Mesenteric fat pad (tissue), 1 donor: ENCODE measurements at places on chromosomes 1 and 21. TPM values are rescaled to one million over a fixed set of nuclear protein-coding genes. Genes with fewer than 3 reads are reported as not detected.
A peak's percentile ranks its signal among the peaks of the same experiment; 100 is the strongest.

The CCDC24 gene
- 3.9 TPM for total RNA-seq

The TCHHL1 gene
- total RNA-seq: 0.42 TPM

GRCh38 chr1:167973832-167974231 is 37.0 kb upstream of the MPC2 start:
- no peak for DNase-seq

- DNase-seq: no peak
These were observed 154.3 kb downstream of the PDE4B start for GRCh38 chr1:65946960-65947359.

GRCh38 chr1:101448018-101448417 is 211.2 kb downstream of the S1PR1 start:
- DNase-seq: no peak

DNA sequence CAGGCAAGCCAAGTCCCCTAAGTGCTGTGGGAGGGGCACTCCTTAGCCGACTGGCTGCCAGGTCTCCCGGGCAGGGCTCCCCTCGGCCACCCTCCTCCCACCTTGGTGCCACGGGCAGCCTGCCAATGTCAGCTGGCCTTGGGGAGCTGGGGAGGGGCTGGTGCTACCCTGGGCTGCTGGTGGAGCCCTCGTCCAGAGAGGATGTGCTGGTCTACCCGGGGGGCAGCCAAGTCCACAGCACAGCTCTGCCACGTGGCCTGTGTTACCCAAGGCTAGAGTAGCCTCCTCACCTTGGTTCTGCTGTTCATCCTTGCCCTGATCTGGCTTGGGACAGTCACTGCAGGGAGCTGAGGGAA is 42.9 kb downstream of the CRYAA start:
- DNase-seq: peak; percentile 82

DNA sequence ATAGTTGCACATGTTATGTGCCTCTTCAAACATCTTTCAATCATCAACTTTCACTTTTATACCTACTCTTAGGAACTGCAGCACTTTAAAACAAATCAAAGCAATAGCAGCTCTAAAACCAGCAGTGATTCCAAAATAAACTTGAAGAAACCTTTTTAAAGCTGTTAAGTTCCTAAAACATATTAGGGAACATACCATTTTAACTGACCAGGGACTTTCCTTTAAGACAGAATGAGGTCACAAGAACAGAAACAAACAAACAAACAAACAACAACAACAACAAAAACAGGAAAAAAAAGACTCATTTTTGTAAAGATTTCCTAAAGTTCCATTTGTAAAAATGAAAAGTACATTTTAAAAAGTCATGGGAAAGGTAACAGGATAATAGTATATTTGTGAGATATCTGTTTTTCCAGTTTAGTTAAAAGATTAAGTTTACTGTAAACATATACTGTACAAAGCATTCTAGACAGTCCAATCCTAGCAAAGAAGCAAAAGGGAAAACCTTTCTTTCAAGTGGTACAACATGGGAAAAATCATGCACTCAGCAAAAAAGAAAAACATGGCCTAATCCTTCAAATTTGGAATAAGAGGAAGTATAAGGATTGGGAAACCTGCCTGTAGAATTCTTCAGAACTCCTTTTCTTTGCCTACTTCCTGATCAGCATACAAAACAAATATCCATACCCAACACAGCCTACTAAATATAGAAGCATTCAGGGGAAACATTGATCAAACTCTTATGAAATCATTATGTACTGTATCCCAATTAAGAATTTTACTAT is 45.5 kb downstream of the EPS15 start:
- DNase-seq: no peak
